Daoy (cell line): ENCODE measurements at places on chromosomes 1 and 21. TPM values are rescaled to one million over a fixed set of nuclear protein-coding genes. Genes with fewer than 3 reads are reported as not detected.

The KRTAP13-2 gene
- total RNA-seq = not detected in 2 replicates

The OR2L3 gene
- not detected in 2 replicates for total RNA-seq

The MSH4 gene
- 0.06 and 0.34 TPM in 2 replicates for total RNA-seq

The DENND2C gene
- total RNA-seq = 2.0 and 3.2 TPM in 2 replicates

The TRABD2B gene
- total RNA-seq = not detected in 2 replicates

GRCh38 chr1:210907251-210907805, 226.6 kb downstream of the KCNH1 start:
- no peak for DNase-seq

DNA sequence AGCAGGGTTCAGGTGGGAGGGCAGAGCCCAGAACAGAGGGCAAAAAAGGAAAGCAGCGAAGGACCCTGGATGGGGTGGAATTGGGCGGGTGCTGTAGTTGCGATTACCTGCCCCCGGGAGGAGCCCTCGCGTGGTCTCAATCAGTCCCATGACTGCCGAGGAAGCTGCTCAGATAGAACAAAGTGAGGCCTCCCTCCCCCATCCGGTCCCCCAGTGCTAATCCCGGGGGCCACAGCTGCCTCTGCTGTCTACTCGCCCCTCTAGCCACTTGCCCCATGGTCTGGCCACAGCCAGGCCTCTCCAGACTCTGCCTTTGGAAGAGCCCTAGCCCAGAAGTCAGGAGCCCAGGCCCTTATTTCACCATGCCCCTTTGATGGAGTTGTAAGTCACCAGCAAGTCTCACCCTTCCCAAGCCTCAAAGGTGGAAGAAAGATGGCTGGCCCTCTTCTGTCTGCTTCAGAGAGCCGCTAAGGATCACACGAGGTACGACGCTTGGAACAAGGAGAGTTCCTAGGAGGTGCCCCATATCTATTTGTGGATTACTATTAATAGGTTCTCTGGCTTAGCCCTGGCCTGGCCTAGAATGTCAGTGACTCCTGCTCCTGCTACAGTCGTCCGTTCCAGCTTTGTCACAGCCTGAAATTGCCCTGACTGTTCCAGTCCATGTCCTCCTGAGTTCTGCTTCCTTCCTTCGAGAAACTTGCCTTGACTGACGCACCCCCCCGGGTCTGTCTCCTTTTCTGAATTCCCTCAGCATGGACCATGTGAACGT, 16.4 kb downstream of the ECHDC2 start:
- DNase-seq = peak; percentile 37

DNA sequence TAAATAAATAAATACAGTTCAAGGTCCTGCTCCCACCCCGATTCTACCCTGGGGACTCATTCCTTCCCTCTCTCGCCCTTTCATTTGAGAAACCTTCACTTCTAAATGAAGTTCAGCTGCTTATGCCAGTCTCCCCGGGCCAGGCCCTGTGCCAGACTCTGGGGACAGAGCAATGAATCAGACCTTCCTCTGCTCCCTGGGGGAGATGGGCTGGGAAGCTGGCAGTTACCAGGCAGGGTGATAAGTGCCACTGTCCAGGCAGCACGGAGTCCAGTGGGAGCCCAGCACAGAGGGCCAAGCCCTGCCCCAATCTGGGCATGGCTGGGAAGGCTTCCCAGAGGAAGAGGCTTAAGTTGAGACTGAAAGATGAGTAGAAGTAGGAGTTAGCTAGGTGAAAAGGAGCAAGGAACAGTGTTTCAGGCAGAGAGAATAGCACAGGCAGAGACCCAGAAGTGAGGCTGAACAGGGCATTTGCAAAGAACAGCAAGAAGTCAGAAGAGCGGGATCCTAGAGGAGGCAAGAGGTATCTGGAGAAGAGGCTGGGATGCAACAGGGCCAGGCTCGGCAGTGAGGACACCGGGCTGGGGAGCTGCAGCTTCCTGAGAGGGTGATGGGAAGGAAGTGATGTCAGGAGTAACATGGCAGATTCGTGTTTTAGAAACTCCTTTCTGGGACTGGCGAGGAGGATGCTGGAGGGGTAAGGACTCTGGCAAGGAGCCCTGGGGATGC, 13.5 kb downstream of the KCNQ4 start:
- peak; percentile 63 for DNase-seq

- no peak for DNase-seq
These were observed 51.0 kb upstream of the RUNX3 start for GRCh38 chr1:24980836-24981630.

DNA sequence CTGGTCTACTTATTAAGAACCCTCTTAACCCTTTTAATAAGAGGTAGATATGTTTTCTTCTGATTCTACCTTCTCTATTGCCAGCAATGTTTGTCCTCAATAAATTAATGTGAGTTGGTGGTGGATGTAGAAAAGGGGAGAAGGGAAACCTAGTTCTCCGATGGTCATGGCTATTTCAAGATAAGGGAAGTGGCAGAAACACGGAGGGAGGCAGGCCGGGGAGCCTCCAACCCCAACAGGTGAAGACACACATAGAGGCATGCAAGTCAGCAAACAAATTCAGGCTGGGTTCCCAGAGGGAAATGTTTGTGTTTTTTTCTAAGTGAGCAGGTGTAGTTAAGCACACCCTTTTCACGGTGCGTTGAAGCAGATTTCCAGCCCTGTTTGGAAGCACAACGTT, 31.0 kb upstream of the CLDN14 start:
- no peak for DNase-seq
